ENCODE measurements at places on chromosomes 7 and 10.
A peak's percentile ranks its signal among the peaks of the same experiment; 100 is the strongest.

- DNase-seq = no peak
Observed at GRCh38 chr7:151306374-151306773, 35.2 kb upstream of the NUB1 start.

DNA sequence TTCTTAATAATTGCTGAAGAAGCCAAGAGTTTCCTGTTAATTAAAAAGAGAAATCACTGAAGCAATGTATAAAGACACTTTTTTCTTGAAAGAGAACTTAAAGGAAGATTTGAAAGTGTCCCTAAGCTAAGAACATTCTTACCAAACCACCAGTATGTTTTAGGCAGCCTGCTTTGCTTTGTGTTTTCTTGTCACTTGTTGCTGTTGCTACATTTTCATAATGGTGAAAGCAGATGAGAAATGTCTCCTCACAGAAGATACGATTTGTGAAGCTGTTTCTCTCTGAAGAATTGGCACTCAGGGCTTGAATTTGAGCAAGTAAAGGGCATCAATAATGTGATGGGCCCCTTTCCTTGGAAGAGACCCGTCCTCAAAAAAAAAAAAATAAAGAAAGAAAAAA lies 30.9 kb downstream of the TCF7L2 start:
- DNase-seq = no peak

GRCh38 chr7:102148799-102149198 lies 137.9 kb upstream of the SH2B2 start:
- DNase-seq = no peak

DNA sequence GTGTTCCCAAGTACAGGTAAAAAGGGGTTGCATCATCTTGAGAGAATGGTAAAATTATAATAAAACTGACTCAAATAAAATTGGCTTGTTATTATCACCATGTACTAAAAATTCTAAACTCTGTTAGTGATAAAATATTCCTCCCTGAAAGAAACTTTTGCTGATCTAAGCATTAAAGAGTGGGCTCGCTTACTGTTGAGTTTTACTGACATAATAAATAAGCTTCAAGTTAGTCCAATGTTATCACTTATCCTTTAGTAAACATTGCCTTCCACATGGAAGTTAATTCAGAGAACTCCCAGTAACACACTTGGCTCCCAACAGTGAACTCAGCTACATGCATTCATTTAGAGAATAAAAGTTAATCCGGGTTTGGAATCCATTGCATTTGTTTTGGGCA lies 456.4 kb downstream of the PLXDC2 start:
- DNase-seq = no peak

- DNase-seq = no peak
Observed at GRCh38 chr7:135712796-135713195, 15.2 kb downstream of the SLC13A4 start.

GRCh38 chr7:10934292-10934691 lies 39.4 kb upstream of the PHF14 start:
- DNase-seq = peak; percentile 84

GRCh38 chr10:133544506-133544905 lies 17.3 kb downstream of the CYP2E1 start:
- DNase-seq = no peak

Data from fibroblast of skin of scalp (primary cell).